Progenitor cell of endocrine pancreas (in vitro differentiated cells): ENCODE measurements at places on chromosomes 12 and 14. TPM values are rescaled to one million over a fixed set of nuclear protein-coding genes. Genes with fewer than 3 reads are reported as not detected.

GRCh38 chr12:45898094-45898493, 92.3 kb downstream of the SCAF11 start:
- DNase-seq, result no peak

Gene SIVA1
- total RNA-seq, result 98.6 and 116 TPM in 2 replicates

DNA sequence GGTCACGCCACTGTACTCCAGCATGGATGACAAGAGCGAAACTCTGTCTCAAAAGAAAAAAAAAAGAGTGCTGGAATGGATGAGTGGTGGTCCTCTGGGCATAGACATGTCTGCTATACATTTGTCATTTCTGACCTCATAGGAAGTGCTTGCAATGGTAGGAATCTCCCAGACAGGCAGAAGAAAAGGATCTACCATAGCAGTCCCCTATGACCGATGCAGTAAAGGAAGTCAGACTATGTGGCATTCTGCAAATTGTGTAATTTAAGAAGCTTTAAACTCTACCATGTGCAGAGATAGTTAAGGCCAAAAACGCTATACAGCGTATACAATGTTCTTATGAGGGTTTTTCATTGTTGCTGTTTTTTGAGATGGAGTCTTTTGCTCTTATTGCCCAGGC, 24.7 kb upstream of the RAP1B start:
- no peak for DNase-seq

DNA sequence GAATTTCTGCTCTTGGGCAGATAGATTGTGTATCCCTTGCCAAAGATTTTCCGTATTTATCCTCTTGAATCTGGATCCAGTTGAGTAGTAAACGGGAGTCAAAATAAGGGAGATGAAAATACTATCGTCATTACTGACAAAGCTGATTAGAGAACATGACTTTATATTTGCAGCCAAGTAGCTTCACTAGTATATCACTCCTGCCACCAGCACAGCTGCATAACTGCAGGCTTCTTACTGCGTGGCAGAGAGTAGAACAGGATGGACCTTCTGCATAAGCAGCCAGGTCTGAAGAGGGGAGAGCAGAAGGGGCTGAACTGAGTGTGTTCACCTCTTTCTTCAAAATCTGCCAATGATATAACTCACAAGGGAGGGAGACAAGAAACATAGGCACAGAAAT, 283.7 kb downstream of the FBXL14 start:
- DNase-seq, result no peak

Gene PKP2
- 102 and 103 TPM in 2 replicates for total RNA-seq

Gene TMEM132C
- total RNA-seq, result 0.29 and 0.31 TPM in 2 replicates
